ENCODE measurements at places on chromosomes 12 and 14.
A peak's percentile ranks its signal among the peaks of the same experiment; 100 is the strongest.

DNA sequence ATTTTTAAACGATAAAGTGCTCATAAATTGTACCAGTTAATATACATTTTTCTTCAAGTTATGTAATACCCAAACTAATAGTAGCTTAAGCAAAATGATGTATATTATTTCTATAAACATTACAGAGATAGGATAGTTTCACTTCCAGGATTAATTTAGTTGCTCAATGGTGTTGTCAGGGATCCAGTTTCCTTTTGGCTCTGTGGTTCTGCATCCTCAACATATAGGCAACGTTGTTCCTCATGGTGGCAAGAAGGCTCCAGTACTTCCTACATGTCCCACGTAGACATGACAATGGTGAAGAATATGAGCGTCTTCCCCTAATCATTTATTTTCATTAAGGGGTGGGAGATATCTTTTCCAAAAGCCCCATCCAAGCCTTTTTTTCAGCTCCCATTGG is 60.7 kb upstream of the DCD start:
- DNase-seq = no peak

GRCh38 chr12:31362759-31363415 is 36.9 kb upstream of the SINHCAF start:
- DNase-seq = peak; percentile 24

DNA sequence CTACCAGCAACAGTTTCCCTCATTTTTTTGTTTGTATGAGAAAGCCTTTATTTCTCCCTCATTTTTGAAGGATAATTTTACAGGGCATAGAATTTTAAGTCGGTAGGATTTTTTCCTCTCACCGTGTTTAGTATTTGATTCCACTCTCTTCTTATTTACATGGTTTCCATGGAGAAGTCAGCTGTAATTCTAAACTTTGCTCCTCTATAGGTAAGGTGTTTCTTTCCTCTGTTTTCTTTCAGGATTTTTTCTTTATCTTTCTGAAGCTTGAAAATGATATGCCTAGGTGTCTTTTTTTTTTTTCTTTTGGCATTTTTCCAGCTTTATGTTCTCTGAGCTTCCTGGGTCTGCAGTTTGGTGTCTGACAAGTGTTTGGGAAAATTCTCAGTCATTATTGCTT is 75.6 kb upstream of the ETV6 start:
- no peak for DNase-seq

DNA sequence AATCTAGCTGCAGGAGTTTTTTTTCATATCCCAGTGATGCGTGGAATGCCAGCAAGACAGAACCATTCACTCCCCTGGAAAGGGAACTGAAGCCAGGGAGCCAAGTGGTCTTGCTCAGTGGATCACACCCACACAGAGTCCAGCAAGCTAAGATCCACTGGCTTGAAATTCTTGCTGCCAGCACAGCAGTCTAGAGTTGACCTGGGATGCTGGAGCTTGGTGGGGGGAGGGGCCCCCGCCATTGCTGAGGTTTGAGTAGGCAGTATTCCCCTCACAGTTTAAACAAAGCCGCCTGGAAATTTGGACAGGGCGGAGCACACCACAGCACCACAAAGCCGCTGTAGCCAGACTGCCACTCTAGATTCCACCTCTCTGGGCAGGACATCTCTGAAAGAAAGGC is 86.9 kb upstream of the STXBP6 start:
- DNase-seq = no peak

- DNase-seq = no peak
Observed at GRCh38 chr14:42378880-42379279, 772.2 kb downstream of the LRFN5 start.

- no peak for DNase-seq
Observed at GRCh38 chr14:49988080-49988990, 95.5 kb downstream of the ARF6 start.

DNA sequence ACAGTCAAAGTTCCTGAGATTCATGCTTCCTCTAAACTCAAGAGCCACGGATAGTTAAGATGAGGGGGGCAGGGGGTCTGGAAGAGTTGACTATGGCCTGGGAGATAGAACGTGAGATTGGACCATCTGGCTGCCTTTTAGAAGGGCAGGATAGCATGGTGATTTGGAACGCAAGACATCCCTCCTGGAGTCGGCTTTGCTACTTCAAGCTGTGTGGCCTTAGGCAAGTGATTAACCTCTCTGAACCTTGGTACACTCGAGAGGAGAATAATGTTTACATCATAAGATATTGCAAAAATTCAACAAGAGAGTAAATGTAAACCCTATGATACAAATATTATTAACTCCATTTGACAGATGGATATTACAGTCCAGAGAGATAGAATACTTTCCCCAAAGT is 49.7 kb downstream of the RPH3A start:
- DNase-seq = no peak

DNA sequence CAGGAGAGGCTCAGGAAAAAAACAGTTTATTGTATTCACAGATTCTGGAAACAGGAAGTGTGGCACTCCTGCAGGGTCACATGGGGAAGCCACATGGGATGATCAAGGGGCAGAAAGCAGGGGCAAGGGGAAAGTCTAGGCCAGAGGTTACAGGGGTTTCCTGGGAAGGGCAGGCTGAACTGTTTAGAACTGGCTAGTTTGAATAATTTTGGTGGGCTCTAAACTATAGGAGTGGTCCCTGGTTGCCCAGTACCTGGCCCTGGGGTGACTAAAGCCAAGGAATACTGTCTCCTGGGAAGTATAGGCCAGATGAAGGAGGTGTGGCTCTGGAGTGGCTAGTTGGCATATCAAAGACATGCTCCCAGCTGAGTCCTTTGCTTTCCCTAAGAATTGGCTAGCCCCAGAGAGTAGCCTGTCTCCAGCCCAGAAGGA is 169.2 kb downstream of the SLC41A2 start:
- DNase-seq = no peak

DNA sequence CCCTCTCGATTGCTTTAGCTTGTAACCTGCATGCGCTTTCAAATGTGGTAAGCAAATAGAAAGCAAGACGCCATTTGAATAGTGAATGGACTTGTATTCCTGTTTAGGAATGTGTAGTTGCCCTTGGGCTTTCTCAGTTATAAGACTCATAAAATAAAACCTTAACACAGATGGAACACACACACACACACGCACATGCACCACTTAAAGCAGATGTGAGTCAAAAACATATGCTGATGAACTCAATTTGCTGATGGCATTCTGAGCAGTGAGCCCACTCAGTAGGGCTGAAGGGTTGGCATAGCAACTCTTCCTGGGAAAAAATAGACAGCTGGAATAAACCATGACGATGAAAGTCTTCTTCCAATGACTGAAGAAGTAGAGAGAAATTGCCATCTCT is 360.5 kb downstream of the APAF1 start:
- no peak for DNase-seq

DNA sequence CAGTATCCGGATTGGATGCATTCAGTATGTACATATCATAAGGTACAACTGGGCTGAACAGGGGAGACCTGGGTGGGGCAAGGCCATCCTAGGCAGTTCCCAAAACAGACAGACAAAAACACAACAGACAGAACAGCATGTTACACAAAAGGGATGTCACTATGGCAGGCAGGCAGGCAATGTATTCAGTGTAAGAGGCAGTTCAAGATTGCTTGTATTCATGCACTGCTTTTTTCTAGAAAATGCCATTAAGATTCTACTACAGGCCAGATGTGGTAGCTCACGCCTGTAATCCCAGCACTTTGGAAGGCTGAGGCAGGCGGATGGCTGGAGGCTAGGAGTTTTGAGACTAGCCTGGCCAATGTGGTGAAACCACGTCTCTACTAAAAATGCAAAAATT is 3.5 kb downstream of the TBPL2 start:
- DNase-seq = no peak

GRCh38 chr12:24630446-24630845 is 318.5 kb downstream of the BCAT1 start:
- DNase-seq = no peak

DNA sequence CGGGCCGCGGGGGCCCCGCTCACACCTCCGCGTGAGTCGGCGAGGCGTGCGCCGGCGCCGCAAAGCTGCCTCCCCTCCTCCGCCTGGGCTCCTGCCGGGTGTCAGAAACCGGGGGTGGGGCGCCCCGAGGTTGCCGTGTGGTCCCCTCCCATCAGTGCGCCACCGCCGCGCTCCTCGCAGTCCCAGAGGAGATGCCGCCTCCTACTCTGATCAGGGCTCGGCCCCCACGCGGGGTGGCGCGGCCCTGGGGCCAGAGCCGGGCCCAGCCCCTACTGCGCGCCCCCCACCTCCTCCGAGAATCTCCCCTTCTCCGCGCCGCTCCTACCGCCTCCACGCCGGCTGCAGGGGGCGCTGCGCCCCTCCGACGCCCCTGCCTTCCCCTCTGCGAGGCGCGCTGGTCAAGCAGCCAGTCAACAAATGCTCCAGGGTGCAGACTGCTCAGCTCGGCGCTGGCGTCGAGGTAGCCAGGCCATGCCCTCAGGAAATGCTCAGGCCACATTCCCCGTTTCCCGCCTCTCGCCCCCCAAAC is 467 bp upstream of the JAG2 start:
- no peak for DNase-seq

DNA sequence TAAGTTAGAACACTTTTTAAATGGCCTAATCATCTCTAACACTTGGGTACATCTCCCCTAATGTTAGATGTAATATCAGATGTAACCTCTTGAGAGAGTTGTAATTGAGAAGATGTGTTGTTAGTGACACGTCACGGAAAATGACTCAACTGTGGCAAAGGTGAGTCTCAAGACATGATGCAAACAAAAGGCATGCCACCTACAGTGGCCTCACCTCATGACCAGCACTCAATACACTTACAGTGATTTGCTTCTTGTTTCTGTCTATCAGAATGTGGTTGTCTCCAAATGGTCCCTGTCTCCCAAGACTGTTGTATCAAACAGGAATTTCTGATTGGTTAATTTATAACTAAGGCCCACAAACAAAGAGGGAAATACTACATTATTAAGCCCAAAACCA is 91.2 kb downstream of the SLC25A21 start:
- no peak for DNase-seq

GRCh38 chr12:62258941-62259630 is 1.1 kb upstream of the USP15 start:
- DNase-seq = no peak

GRCh38 chr12:62227091-62227490 is 33.1 kb upstream of the USP15 start:
- DNase-seq = no peak

DNA sequence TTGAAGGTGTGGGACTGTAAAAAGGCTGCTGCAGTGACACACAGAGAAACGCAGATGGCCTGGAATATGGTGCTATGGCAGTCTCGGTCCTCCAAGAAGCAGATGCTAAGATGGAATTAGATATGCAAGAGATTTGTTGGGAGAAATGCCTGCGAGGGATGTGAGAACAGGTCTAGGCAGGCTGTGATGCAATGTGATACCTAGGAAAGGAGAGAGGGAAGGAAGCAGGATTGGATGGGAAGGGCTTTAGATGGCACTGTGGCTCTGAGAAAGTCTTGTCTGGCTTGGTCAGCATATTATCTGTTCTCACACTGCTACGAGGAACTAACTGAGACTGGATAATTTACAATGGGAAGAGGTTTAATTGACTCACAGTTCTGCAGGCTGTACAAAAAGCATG is 374.4 kb downstream of the BCAT1 start:
- DNase-seq = no peak

- no peak for DNase-seq
Observed at GRCh38 chr12:123713823-123714585, 1.9 kb downstream of the ATP6V0A2 start.

DNA sequence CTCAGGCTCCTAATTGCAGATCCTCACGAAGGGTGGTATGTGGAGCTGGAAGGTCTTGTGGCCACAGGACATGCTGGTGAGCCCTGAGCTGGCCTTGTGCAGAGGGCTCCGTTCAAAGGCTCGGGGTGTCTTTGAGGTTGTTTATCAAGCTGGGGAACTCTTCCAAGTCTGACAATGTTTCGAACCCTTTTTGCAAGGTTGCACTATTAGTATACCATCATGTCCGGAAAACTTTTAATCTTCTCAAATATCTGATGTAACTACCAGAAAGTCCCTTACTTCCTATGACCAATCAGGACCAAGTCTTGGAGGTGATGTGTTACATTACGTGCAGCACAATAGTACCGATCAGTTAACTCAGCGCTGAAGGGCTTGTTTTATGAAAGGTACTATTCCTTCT is 21.5 kb downstream of the UBR7 start:
- DNase-seq = no peak

GRCh38 chr14:103870891-103871595 is 23.7 kb upstream of the PPP1R13B start:
- no peak for DNase-seq

DNA sequence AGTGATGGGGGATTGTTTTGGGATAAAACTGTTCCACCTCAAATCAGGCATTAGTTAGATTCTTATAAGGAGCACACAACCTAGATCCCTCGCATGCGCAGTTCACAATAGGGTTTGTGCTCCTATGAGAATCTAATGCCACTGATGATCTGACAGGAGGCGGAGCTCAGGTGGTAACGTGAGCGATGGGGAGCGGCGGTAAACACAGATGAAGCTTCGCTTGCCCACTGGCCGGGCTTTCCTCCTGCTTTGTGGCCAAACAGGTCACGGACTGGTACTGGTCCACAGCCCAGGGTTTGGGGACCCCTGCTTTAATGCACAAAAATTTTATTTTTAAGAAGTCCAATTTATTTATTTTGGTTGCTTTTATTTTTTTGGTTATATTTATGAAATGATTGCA is 238.8 kb downstream of the AACS start:
- no peak for DNase-seq

DNA sequence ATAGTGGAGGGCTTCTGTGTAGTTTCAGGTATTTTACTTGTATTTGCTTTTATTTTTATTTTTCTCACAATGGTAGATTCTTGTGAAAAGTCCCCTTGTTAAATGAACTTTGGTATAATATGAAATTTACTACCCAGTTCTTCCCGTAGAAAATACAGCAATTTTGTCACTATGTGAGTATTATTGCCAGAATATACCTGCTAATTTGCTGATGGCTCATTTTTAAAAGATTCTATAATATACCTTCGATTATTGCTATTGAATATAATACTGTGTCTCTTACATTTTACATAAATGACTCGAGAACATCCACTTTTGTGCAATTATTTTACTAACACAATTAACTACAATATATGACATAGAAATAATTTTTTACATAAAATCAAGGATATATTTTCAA is 262.3 kb upstream of the NOVA1 start:
- no peak for DNase-seq

GRCh38 chr12:75836533-75836932 is 195.0 kb downstream of the PHLDA1 start:
- DNase-seq = no peak

- DNase-seq = no peak
Observed at GRCh38 chr12:51994959-51995358, 11.8 kb upstream of the TAMALIN start.

- no peak for DNase-seq
Observed at GRCh38 chr14:49908433-49908782, 15.5 kb downstream of the ARF6 start.

- DNase-seq = no peak
Observed at GRCh38 chr12:51186465-51187085, 13.6 kb upstream of the TFCP2 start.

GRCh38 chr12:68768431-68768939 is 22.5 kb downstream of the SLC35E3 start:
- no peak for DNase-seq
